Astrocyte of the spinal cord (primary cell): ENCODE measurements at places on chromosomes 5 and 9.

GRCh38 chr5:142816531-142817430 is 46.6 kb downstream of the ARHGAP26 start:
- peak; percentile 60 for DNase-seq

DNA sequence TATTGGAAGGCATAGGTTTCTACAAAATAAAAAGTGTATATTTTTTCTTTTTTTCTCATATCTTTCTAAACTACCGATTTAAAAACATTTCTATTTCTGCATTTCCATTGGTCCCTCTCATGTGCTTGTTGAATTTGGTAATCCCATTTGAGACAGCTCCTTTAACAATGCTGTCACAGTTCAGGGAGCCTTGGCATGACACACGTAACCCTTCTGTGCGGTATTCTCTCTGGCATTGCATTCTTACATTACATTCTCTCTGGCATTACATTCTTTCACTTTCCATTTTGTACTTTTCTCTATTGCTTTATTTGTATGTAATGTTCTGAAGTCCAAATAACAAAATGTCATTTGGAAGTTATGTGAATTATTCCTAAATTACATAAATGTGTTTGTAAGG is 150.7 kb upstream of the RASGRF2 start:
- no peak for DNase-seq

DNA sequence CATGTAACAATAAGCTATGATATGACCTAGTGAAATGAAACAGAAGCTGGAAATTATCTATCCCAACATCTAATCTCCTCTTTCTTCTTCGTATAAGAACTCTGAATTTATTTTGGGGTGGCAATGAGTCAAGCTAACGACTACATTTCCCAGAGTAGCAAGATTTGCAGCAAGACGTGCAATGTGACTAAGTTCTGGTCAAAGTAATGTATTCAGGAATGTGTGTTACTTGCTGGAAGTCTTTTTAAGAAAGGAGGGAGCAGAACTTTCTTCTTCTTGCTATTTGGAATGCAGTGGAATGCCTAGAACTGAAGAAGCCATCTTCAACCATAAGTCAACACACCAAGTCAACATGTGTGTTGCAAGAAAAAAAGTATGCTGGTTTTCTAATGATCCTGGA is 406.6 kb upstream of the MEF2C start:
- peak; percentile 68 for DNase-seq

DNA sequence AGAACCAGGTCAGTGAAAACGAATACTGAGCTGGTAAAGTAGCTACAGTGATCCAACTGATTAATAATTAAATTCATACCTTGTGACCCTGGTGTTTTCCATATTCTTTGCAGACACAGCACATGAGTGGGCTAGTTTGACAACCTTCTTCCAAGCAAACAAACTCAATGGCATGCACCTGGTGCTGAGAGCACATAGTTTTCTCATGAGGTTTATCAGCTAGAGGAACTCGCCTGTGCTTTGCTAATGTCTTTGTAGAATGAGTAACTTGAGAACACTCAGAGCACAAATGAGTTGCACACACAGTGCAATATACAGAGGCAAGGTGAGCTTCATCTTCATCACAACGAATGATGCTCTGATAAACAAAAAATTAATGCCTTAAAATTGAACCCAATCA is 12.6 kb downstream of the TRIM23 start:
- DNase-seq, result no peak

DNA sequence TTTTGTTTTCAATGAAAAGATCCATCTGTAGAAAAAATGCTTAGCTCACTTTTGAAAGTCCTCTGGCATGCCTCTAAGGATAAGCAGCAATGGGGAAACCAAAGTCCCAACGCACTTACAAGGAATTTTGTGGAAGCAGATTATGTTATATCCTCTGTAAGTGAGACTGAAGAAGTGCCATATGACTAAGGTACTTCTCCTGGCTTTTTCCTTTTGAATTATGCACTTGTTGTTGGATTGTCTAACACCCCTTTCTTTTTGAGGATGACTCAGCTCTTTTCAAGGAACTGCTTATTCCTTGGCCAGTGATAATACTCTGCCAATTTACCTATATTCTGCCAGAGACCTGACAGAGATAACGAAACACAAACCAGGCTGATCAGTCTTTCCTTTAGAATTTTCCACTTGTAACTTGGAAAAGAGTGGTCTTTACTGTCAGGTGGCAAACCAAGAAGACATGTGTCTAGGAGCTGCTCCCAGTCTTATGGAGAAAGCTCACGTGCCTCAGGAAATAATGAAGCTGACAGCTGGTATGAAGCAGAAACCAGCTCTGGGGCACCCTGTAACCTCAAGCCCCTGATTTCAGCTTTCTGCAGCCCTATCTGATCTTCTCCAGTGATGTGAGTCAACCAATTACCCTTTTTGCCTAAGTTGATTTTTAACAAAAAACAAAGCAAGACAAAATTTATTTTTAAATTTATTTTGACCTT is 290.8 kb upstream of the FBXL7 start:
- DNase-seq, result no peak

- DNase-seq, result no peak
Observed at GRCh38 chr9:135976944-135977343, 15.8 kb upstream of the UBAC1 start.

- no peak for DNase-seq
Observed at GRCh38 chr5:875931-876330, 16.7 kb downstream of the BRD9 start.

DNA sequence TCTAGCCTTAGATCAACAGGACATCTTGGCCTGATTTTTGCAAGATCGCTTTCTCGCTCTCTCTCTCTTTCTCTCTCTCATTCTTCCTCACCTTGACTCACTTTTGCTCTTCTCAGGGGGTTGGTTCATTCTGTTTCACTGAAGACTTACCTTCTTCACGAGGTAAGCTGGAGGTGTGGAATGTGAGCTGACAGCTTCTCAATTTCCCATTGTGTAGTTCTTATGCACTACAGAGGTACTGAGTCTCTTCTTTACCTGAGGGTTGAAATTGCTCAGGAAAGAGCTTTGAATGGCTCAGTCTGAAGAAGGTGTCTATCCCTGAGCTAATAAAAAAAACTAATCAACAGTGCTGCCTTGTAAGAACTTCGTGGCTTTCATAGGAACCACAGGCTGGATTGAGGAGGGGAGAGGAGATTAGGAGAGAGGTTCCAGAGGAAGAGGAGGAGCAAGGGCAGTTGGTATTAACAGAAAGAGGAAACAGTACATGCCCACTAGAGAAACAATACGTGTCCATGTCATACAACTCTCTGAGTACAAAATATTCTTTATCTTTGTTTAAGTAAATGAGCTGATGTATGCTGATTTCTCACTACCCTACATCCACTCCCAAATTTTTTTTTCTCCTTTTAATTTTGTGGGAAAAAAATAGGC is 192.2 kb downstream of the TMEM167A start:
- DNase-seq, result no peak

DNA sequence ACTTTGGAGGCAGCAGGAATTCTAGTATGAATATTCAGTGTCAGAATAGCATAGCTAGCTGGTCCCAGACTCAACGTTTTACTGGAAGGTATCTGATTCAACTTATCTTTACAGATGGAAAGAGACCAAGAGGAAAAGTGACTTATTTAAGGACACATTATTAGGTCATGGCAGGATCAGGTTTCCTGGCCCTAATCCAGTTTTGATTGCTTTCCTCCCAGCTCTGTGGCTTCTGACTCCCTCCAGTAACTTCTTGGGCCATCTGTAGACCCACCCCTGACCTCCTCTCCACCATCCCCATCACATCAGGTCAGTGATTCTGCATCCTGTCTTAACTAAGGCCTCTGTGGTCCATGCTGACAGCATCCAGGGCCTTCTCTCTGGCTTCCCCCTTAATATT is 38.4 kb downstream of the SH3TC2 start:
- peak; percentile 27 for DNase-seq

DNA sequence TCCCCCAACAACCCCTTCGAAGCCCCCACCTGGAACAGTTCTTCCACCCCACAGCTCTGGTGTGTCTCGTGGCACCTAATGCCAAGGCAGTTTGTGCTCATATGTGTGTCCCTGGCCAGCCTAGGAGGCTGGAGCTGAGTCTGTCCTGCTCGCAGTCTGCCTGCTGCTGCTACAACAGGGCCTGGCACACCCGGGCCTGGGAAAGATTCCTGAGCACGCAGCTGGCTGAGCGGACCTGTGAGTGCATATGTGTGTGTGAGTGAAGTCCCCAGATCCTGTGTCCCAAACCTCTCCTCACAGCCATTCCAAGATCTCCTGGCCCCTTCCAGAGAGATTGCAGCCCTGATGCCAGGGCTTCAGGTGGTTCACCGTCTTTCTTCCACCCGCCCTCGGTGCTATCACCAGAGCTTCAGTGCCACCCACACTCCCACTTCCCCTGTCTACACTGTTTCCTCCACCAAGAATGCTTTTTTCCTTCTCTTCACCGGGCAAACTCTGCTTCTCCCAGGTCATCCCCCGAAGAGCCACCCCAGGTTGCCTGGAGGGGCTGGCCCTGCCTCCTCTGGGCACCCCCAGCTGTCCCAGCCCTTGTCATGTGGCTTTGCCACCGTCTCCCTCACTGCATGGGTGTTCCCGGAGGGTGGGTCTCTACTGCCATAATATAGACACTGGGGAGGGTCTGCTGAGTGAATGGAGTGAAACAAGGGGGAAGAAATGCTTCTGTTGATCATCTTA is 28.4 kb downstream of the LMX1B start:
- no peak for DNase-seq

- DNase-seq, result peak; percentile 82
Observed at GRCh38 chr9:27766073-27766835, 193.0 kb upstream of the C9orf72 start.

DNA sequence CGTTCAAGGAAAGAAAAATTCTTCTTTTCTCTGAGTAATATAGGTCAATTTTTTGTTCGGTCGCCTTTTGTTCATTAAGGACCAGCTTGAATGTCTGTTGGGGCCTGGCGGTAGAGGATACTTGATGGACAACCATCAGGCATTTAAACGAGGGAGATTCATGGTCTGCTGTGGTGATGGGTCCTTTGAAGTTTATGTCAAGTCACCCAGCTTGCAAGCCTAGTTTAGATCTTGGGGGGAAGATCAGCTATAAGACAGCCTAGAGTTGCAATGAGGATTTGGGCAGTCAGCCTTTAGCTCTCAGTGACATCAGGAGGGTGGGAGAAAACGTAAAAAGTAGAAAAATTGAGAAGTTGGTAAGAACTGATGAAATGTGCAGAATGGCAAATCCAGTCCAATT is 80.2 kb upstream of the SPRY4 start:
- no peak for DNase-seq

- no peak for DNase-seq
Observed at GRCh38 chr9:87040410-87041009, 93.2 kb upstream of the GAS1 start.

- DNase-seq, result no peak
Observed at GRCh38 chr5:167533814-167534795, 757.3 kb upstream of the WWC1 start.

DNA sequence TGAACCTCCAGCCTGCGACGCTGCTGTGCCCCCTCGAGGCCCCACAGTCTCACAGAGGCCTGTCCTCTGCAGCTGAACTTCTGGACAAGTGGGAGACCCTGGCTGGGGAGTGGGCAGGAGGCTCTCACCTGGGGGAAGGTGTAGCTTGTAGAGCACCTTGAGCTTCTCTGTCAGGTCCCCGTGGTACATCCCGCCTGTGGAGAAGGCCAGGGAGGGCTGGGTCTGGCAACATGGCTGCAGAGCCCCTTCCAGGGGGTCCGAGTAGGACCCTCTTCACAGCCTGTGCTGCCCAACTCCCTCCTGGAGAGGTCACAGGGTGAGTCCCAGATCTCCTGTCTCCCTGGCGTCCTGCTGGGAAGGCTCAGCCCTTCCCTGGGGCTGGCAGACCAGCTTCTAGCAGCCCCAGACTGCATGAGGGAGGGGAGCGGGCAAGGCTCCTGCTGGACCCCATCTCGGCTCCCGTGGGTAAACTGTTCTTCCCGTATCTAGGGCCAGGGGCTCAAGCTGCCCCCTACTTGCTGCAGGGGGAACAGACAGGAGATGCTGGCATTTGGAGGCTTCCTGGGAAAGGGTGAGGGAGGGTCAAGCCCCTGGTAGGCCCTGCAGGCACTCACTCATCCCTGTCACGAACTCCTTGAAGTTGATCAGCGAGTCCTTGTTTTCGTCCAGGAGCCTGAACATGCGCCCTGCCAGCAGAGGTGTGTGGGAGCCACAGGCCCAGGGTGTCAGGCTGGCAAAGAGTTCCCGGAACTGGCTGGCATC is 11.2 kb upstream of the MRNIP start:
- DNase-seq, result no peak

DNA sequence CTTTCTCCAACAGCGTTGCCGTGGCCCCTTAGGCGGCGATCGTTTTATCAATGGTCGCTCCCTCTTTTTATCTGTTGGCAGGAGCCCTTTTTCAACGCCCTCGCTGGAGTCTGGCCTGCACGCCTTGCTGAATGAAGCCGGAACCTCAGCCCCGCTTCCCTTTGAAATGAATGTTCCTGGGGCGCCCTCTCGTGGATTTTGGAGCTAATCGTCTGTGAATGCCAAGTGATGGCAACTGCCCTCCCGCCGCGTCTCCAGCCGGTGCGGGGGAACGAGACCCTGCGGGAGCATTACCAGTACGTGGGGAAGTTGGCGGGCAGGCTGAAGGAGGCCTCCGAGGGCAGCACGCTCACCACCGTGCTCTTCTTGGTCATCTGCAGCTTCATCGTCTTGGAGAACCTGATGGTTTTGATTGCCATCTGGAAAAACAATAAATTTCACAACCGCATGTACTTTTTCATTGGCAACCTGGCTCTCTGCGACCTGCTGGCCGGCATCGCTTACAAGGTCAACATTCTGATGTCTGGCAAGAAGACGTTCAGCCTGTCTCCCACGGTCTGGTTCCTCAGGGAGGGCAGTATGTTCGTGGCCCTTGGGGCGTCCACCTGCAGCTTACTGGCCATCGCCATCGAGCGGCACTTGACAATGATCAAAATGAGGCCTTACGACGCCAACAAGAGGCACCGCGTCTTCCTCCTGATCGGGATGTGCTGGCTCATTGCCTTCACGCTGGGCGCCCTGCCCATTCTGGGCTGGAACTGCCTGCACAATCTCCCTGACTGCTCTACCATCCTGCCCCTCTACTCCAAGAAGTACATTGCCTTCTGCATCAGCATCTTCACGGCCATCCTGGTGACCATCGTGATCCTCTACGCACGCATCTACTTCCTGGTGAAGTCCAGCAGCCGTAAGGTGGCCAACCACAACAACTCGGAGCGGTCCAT is 10.0 kb downstream of the S1PR3 start:
- peak; percentile 84 for DNase-seq

DNA sequence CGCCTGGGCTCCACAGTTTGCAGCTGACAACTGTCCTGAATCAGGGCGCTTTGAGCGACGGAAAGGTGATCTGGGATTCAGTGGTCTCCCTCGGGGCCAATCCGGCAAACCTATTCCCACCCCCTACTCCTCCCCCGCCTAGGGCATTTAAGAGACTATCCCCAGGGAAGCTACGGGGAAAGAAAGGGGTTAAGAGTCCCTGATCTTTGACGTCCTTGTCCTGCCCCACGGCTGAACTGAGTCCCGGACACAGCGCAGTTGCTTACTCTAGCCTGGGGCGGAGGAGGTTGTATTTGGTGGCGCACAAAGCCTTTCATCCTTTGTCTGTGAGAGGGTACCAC is 3.4 kb downstream of the RORB start:
- no peak for DNase-seq

DNA sequence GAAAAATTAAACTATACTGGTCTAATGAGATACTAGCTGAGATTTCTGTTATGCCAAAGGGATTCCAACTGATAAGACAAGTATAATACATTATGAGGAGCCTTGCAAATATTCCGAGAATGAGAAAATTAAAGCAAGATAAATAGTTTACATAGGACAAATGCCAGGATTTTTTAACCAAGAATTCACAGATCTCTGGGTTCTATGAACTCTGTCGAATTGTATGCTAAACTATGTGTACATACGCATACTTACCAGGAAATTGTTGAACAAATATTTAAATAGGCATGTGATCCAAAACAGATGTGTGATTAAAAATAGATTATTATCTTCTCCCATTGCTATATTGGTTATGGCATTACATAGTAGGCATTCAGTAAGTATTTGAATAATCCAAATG is 616.6 kb downstream of the GABRG2 start:
- DNase-seq, result no peak
